ENCODE measurements at places on chromosomes 2 and 18. TPM values are rescaled to one million over a fixed set of nuclear protein-coding genes. Genes with fewer than 3 reads are reported as not detected.

DNA sequence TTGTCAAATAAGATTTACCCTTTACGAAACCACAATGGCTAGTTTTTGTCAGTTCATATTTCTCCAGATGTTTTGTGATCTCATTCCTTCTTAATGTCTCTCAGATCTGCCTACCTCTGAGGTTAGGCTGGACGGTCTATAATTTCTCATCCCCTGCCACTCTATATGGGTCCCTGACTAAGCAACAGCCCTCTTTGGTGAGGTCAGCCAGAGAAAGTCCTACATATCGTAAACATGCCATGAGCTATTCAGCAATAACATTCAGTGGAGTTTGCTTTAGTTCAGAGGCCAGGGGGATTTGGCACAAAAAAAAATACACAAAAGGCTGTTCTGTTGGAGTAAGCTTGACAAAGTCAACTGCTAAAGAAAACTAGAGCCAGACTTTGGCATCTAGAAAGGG is 192.1 kb upstream of the NCKAP5 start:
- H3K36me3 ChIP-seq = no peaks in the 10 kb centered on the region
- no peaks in the 10 kb centered on the region for H3K27me3 ChIP-seq
- no peak overlapping the region for H3K4me3 ChIP-seq
- H3K27ac ChIP-seq = no peak overlapping the region

TUBB8B gene
- not detected for polyA plus RNA-seq

- H3K36me3 ChIP-seq = no peaks in the 10 kb centered on the region
- H3K4me3 ChIP-seq = no peak overlapping the region
- no peak overlapping the region for H3K27ac ChIP-seq
- H3K4me1 ChIP-seq = no peaks in the 10 kb centered on the region
Observed at GRCh38 chr2:218813771-218814460, 17.7 kb downstream of the PRKAG3 start.

DNA sequence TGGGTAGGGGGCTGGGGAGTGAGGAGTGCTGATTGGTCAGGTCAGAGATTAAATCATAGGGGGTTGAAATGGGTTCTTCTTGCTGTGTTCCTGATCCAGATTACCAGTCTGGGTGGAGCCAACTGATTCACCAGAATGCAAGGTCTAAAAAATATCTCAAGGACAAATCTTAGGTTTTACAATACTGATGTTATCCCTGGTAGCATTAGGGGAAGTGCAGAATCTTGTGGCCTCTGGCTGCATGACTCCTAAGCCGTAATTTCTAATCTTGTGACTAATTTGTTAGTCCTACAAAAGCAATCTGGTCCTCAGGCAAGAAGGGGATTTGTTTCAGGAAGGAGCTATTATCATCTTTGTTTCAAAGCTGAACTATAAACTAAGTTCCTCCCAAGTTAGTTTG is 289.2 kb upstream of the KYNU start:
- no peak overlapping the region for H3K27ac ChIP-seq
- no peaks in the 10 kb centered on the region for H3K27me3 ChIP-seq
- H3K4me3 ChIP-seq = no peak overlapping the region
- no peaks in the 10 kb centered on the region for H3K36me3 ChIP-seq
- DNase-seq = no peak

- H3K27ac ChIP-seq = no peak overlapping the region
- DNase-seq = no peak
- H3K4me3 ChIP-seq = no peak overlapping the region
- no peaks in the 10 kb centered on the region for H3K36me3 ChIP-seq
- H3K4me1 ChIP-seq = no peaks in the 10 kb centered on the region
- no peaks in the 10 kb centered on the region for H3K27me3 ChIP-seq
Observed at GRCh38 chr2:43837831-43838559, 644 bp downstream of the ABCG5 start.

GRCh38 chr18:12637901-12638643 is 19.8 kb downstream of the SPIRE1 start:
- no peaks in the 10 kb centered on the region for H3K4me1 ChIP-seq
- no peak overlapping the region for H3K4me3 ChIP-seq
- H3K36me3 ChIP-seq = no peaks in the 10 kb centered on the region
- no peak overlapping the region for H3K27ac ChIP-seq
- no peak for DNase-seq

Measured in aorta (tissue), 5 donors.